Activated T-cell treated with anti-CD3 and anti-CD28 coated beads, Interleukin-2, amount 50 U/mL, for 48 hours (primary cell): ENCODE measurements at places on chromosomes 3 and 15.
A peak's percentile ranks its signal among the peaks of the same experiment; 100 is the strongest.

DNA sequence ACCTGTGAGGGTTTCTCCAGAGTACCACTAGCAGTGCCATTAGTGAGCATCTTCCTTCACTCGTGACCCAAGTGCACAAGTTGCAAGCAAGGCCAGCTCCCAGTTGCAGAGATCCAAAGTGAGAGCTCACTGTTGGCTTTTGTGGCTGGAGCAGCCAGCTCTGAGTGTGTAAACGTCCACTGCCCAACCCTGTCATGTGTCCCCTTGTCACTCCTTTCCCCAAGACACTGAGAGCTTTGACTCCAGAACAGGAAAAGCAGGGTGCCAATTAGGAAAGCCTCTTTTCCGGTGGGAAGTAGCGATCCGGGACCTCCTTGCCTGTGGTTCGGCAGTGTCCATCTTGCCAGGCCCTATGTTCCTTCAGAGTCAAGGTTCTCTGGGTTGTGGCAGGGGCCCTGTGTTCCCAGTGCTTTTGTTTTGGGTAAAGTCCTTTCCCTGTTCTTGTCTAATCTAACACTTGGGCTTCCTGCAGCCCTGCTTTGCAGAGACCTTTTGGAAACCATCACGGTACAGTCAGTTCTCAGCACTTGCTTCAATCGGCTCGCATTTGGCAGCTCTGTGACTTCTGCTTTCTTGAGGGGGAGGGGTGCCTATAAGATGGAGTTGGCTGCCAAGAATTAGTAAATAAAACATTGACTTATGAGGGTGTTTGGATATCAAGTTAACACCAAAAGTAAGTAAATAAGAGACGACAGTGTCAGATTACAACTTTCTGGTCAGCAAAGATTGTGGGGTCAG lies 90.5 kb downstream of the DNASE1L3 start:
- DNase-seq = no peak

- peak; percentile 26 for DNase-seq
These were observed 665 bp downstream of the GATM start for GRCh38 chr15:45377609-45378148.

GRCh38 chr3:71035886-71036285 lies 547.6 kb downstream of the FOXP1 start:
- DNase-seq = no peak

DNA sequence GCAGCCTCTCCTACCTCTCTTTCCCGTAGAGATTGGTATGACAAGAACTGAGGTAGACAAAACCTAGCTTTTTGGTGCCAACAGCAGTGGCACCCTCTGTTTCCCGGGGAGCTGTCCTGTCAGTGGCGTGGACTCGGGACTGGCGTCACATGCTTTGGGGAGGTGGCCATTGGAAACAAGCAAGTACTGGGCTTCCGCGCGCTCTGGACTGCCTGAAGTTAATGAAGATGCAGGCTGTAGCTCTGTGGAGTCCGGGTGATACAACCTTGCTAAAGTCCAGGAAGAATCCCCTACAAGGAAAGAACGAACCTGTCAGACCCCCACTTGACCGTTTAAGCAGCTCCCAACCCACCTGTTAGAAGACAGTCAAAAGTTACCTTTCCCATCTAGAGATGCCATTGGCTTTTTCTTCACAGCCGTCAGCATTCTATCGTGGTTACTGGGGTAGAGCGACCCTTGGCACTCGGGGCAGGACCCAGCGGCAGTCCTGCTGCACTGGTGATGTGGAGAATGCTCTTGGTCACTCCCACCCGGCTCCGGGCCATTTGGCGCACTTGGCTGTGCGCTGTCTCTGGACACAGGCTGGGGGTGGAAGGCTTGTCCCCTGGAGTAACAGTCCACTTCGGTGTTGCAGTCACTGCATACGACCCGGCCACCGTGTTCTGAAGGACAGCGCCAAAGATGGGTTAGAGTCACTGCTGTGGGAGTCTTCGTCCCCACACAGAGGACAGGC lies 120.5 kb downstream of the LRIG1 start:
- DNase-seq = no peak

DNA sequence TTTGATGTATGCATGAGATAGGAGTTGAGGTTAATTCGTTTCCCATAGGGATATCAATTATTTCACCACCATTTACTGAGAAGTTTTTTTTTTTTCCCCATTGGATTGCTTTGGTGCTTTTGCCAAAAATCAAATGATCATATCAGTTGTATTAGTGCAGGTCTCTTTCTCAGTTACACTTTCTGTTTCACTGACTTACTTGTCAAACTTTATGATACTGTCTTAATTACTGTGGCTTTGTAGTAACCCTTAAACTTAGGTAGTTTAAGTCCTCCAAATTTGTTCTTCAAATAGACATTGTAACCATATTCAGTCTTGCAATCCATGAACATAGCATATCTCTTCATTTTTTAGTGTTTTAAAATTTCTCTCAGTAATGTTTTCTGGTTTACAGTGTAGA lies 259.9 kb upstream of the SLCO3A1 start:
- DNase-seq = no peak

DNA sequence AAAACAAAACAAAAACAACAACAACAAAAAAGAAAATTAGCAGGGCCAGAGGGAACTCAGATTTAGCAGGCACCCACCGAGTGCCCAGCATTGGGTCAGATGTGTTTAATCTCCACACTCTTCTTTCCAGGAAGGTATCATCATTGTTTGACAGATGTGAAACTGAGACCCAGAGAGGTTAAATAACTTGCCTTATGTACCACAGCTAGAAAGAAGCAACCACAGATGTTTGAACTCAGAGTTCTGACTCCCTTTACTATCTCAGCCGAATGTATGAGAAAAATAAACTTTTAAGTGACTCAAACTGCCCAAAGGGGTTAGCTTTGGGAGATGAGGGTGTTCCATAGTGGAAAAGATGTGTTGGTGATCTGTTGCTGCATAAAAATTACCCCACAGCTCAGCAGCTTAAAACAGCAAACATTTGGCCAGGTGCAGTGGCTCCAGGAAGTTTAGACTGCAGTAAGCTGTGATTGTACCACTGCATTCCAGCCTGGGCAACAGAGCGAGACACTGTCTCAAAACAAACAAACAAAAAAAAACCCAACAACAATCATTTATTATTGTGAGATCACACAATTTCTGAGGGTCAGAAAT lies 4.5 kb upstream of the RPP25 start:
- no peak for DNase-seq

- peak; percentile 52 for DNase-seq
These were observed 66.7 kb downstream of the SLC6A1 start for GRCh38 chr3:11059090-11059798.

GRCh38 chr3:157330206-157330605 lies 106.4 kb upstream of the PTX3 start:
- no peak for DNase-seq

DNA sequence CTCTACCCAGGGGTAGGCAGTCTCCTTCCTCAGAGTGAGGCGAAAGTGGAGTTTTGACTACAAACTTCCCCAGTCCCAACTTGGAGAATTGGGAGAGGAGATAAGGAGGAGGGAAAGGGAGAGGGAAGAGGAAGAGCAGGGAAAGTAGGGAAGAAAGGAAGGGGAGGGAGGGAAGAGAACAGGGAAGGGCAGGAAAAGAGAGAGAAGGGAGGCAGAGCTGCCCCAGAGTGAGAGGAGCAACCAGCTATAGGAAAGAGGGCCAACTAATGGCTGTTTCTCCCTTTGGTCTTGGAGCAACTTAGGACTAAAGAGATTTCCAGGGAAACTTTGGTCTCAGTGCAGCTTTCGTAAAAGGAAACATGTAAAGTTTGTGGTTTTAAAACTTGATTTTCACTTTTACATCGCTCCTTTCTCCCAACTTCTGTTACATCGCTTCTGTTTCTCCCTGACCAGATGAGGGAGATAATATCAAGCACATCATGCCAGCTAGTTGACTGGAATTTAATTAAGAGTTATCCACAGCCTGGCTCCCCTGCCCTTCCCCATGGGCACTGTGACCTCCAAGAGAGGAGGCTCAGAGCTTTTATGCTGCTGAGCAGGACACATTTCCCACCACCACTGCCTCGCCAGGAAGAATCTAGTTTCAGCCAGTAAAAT lies 1.4 kb downstream of the CA12 start:
- no peak for DNase-seq

GRCh38 chr3:142690613-142691012 lies 33.2 kb upstream of the TRPC1 start:
- no peak for DNase-seq

GRCh38 chr15:75067123-75067830 lies 43.9 kb downstream of the PPCDC start:
- peak; percentile 56 for DNase-seq

DNA sequence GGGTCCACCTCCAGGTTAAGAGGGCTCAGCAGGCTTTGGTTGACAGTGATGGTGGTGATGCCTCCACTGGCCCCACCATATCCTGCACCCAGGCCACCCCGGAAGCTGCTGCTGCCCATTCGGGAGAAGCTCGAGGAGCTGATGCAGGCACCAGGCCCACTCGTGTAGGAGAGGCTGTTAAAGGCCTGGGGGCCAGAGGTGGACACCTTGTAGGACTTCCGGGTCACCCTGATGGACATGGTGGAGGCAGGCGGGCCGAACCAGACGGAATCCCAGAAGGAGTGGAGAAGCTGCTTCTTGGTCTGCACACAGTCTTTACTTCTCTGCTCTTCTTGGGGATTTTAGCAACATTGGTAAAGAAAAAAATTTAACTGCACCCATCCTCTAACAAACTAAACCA lies 65.2 kb upstream of the CDAN1 start:
- no peak for DNase-seq

GRCh38 chr3:19901337-19901736 lies 32.7 kb downstream of the EFHB start:
- no peak for DNase-seq

DNA sequence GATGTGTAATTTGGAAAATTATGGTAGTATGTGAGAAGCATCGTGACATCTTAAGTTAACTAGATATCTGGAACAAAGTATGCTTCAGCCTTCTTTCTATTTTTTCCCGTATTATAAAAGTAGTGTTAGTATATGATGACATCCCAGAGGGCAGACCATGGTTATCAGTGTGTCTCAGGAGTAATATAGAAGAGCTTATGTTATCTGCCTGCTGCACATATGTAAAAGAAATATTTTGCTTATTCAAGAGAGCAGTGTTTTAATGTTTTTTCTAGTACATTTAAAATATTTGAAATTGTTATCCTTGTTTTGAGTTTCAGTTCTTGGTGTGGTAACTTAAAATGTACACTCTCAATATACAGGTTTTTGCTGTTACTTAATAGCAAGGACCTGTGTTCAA lies 24.1 kb downstream of the PLCL2 start:
- DNase-seq = no peak
